T-helper 17 cell (primary cell): ENCODE measurements at places on chromosomes 6 and 20.

DNA sequence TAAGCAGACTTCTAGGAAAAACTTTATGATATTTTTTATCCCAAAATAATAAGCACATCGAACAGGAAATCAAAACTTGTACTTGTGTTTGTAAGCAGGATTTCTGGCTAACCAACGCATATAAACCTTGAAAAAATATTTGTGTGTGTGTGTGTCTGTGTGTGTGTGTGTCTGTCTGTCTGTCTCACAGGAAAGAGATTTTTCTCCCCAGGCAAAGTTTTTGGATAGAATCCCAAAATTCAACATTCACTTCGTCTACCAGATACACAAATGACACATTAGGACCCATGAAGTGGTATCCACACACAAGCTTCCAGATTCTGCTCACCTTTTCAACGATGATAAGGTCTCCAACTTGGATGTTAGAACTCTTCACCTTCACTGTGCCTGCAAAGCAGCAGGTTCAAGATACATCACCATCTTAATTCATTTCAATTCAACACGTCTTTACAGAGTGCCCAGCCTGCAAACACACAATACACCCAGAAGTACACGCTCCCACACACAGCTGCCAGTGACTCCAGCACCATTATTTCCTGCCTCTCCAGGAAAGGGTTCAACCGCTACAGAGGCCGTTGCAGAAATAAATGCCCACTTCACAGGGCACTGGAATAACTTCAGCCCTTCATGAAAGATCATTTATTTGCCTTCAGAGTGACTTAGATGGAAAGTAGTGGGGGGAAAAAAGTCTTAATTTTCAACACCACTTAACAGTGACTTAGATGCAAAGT, 70.9 kb downstream of the ATP9A start:
- DNase-seq, result no peak

GRCh38 chr20:1818247-1818840, 76.9 kb upstream of the SIRPA start:
- DNase-seq, result no peak

DNA sequence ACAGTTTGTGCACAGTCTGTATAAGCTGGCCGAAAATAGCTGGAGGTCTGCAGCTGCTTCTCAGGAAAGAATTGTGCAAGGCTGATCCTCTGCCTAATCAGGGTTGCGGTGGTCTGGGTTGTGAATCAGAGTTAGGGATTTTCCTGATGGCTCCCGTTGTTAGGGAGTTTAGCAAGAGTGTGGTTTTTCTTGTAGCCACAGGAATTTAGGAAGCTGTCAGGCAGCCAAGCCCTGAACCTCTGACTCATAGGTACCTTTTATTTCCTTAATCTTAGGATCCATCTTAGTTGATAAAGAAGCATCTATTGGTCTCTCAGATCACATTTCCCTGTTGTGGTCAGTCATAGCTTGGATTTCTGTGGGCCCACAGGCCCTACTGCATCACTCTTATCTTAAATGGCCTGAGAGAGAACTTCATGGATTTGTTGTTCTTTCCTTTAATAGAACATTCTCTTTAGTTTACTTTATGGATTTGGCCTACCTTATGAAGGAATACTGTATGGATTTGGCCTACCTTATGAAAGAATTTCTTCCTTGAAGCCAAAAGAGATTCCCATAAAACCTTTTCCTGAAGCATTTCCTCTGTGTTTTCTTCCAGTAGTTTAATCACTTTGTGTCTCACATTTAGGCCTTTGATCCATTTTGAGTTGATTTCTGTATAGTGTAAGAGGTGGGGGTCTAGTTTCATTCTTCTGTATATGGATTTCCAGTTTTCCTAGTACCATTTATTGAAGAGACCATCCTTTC, 10.3 kb downstream of the KIF25 start:
- DNase-seq, result no peak

DNA sequence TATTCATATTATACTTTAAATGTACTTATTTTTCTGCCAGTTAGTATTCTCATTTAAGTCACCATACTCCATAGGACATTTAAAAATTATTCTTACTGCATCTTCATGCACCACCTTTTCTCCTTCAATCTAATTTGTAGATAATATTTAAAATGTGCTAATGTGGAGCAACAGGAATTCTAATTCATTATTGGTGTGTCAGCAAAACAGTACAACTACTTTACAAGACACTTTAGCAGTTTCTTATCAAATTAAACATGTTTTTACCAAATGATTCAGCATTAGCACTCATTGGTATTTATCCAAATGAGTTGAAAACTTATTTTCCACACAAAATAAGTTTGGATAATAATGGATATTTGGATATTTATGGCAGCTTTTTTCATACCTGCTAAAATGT, 1041.8 kb upstream of the ADGRB3 start:
- DNase-seq, result no peak

DNA sequence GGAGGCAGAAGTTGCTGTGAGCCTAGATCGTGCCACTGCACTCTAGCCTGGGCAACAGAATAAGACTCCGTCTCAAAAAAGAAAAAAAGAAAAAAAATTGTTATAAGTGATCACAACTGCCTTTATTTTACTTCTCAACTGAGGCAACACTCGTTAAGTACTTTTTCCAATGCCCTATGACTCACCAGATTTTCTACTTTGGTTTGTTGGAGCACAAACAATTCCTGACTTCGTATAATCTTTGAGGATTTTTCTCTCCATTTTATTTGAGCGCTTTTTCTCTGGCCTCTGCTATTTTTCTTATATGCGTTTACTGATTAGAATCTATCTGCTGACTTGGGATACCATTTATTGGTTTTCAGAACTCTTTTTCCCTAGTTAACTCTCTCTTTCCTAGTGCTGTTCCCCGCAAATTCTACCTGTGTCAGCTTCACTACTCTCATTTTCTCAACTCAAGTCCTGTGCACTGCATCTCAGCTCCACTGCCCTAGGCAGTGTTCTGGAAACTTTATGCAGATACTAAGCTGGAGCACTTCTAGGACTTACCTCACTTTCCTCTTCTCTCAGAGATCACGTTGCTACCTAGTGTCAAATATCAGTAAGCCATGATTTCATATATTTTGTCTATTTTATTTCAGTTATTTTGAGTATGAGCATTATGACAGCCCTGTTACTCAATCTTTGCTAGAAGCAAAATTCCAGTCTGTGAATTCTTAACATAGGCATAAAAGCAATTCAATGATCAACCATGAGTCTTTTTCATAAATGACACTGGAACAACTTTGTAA, 1120.1 kb upstream of the CITED2 start:
- no peak for DNase-seq

- DNase-seq, result no peak
Measured at GRCh38 chr6:125815080-125815910, 24.5 kb downstream of the NCOA7 start.

DNA sequence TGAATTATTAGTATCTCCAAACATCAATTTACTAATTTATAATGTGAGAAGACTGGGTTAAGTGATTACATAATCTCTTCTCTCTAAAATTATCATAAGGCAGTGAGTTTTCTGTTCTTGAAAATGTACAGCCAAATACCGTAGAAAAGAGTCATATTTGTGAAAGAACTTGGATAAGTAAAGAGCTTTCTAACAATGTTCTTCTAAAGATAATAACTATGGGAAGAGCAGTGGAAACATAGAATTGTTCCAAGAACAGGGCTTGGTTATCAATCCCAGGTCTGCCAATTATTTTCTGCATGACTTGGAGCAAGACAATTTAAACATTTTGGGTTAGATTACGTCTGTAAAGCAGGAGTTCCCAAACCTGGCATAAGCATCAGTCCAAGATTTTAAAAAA, 198.1 kb upstream of the SGK1 start:
- no peak for DNase-seq

- DNase-seq, result no peak
Measured at GRCh38 chr6:71385111-71385822, 96.7 kb downstream of the OGFRL1 start.

DNA sequence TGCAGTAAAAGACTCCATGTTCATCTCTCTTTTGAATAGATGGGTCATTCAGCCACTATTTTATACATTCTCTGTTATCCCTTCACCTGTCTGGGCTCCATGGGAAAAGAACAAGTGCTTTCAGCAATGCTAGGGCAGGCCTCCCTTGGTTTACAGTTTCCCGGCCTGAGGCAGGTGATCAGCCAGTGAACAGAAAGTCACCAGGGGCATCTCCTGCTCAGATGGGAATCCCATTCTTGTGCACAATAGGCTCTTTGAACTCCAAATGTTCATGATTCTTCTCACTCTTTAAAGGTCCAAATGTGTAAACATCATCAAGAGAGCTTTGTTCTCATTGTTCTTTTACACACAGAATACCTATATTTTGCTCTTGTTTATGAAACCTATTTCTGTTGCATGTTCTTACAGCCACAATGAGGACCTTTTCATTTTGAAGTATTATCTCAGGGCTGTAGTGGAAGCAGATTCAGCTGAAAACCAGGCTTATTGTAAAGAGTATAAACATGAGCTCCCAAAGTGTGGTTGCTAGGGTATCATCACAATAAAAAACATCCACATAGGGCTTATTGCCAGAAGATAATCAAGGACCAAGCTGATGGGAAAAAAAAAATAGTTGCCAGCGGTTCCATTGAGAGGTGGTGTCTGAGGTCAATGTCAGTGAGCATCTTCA, 267.1 kb upstream of the SGK1 start:
- DNase-seq, result no peak

GRCh38 chr6:6680526-6680925, 92.0 kb downstream of the LY86 start:
- DNase-seq, result no peak

GRCh38 chr6:142241061-142241460, 60.7 kb upstream of the ADGRG6 start:
- DNase-seq, result no peak

DNA sequence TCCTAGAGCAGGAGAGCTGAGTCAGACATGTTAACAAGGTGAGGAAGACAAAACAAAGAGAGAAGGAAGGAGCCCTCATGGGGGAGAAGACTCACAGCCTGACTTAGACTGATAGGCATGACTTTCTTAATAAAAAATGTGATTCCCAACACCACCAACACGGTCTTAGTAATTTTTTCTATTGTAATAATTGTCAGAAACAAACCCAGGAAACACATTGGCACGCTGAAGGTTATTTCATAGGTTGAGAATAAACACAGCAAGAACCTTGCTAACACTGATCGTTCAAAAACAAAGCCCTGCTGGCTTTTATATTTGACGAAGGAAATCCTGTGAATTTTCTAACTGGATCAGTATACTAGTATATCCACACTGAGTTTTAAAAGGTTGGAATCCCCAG, 286.8 kb downstream of the HACE1 start:
- DNase-seq, result no peak

DNA sequence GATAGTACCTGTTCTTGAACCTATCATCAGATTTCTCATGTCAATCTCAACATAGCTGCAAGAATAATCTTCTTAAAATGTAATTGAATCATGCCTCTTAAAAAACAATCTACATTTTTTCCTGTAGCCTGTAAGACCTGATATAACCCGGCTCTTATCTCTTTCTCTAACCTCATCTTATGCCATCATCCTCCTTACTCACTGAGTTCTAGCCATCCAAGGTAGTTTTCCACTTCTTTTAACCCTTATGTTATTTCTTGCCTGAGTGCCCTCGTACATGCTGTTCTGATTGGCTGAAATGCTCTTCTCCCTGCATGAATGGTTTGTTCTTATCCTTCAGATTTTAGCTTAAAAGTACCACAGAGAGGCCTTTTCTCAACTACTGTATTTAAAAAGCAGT, 16.4 kb downstream of the SLC17A5 start:
- DNase-seq, result no peak

DNA sequence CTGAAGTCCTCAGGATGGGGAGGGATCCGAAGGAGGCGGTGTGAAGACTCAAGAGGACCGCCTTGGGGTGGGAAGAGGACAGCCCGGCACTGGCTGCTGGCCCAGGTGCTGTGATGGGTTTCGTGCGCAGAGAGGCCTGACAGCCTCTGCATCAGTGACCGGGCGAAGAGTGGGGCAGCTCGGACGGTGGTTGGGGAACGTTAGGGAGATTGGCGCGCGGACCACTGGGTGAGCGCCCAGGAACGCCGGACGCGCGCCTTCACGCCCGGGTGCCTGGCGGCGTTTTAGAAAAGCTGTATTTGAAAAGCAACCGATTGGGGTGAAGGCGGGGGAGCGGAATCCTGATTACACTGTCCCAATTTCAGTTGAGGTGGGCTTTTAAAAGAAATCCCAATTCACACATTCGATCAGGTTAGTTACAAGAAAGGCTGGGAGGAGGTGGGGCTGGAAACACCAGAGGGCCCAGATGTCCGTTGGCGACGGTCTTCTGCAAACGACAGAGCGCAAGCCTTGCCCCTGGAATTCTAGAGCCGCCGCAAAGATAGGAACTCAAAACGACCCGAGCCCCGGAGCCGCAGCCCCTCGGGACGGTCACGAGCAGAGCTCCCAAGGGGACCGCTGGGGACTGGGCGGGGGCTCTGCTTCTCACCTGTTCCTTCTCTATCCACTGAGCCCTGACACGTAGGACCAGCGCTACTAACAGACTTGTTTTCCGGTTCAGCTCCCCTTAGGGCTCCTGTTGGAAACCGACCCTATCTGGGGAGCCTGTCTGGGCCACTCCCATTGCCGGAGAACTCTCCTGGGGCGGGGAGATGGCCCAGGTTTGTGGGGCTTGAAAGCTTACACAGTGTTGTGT, 8.5 kb upstream of the TRIM40 start:
- DNase-seq, result no peak

- no peak for DNase-seq
Measured at GRCh38 chr6:131042664-131043063, 20.4 kb downstream of the EPB41L2 start.

DNA sequence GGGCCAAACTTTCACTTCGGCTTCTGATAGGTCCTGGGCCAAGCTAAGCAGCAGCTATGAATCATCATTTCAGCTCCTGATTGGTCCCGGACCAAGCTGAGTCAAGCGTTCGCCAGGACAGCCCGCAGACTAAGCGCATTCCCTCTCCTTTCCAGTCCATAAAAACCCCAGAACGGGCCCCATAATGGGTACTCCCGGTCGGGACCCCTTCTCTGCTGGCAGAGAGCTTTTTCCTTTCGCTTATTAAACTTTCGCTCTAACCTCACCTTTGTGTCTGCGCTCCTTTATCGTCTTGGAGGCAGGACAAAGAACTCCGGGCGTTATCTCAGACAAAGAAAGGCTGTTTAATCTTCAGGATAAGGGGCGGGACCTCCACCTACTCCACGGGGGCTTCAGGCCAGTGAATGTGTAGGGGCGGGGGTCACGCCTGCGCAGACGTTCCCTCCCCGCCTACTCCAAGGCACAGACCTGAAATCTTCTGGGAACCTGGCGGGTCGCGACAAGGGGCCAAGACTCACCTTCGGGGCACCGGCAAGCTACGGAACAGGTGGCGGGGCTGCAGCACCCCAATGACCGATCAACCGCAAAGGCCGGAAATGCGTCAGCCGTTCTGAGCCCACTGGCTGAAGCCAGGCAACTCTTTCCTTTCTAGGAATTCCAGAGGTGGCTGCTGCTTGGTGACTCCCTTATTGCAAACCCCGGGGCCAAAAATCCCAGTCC, at the start of gene ZSCAN31:
Gene ZSCAN31 (minus strand): TSS at position 585 of the 720 bp plus-strand sequence. CDS start 6,465 bp downstream, outside the sequence.
- DNase-seq, result peak; percentile 55

- DNase-seq, result no peak
Measured at GRCh38 chr6:26260725-26261490, 104.1 kb upstream of the BTN3A2 start.

GRCh38 chr6:165615636-165616035, 47.4 kb downstream of the PDE10A start:
- no peak for DNase-seq
